ENCODE measurements at places on chromosomes 4 and X.

GRCh38 chr4:74021601-74022000 lies 16.9 kb downstream of the CXCL3 start:
- DNase-seq = no peak

DNA sequence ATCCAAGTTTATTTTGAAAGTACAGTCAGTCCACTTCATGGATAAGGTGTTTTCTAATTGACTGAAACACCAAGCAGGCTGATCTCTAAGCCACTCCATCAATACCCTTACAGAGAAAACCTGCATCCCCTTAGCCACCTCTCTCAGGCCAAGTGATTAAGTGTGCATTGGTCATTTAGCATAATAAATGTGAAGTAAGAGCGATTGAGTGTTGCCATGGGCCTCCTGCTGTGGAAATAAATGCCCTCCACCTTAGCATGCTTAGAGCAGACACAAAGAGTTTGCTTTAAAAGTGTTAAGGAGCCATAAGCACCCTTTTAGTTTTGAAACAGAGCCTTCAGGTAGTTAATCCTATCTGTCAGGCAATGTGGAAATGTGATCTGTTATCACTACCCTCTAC lies 386.5 kb downstream of the GPAT3 start:
- no peak for DNase-seq

DNA sequence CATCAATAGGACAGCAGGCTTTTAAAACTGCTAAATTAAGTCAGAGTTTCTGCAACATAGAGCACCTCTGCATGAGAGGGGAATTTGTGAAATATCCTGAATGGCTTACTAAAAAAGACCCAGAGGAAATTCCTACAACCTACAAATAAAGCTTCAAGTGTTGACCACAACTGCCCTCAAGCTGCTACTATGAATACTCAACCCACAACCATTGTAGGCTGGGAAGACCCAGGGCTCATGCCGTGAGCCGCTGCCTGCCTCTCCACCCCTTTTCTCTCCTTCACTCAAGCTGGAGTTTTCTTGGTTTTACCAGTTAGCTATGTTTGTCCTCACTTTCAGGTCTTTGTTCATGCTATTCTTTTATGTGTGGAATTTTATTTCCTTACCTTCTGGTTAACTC lies 151.6 kb downstream of the EMCN start:
- no peak for DNase-seq

- DNase-seq = no peak
These were observed 32.7 kb upstream of the NKRF start for GRCh38 chrX:119638725-119639471.

DNA sequence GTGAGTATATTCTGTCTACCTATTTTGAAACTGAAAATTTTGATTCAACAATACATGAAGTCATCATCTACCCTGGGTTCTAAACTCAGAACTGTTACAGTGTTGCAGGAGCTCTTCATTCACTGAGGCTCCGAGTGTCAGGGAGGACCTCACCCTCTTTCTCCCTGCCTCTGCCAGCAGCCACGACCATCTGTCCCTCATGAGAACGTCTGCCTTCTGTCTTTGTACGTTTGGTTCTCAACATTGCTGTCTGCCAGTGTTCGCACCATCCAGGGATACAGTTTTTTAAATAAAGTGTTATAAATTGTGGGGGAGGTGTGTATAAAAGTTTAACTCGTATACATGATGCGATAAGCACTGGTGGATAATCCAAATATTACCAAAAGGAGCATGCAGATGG lies 55.5 kb downstream of the TRAPPC11 start:
- DNase-seq = no peak

DNA sequence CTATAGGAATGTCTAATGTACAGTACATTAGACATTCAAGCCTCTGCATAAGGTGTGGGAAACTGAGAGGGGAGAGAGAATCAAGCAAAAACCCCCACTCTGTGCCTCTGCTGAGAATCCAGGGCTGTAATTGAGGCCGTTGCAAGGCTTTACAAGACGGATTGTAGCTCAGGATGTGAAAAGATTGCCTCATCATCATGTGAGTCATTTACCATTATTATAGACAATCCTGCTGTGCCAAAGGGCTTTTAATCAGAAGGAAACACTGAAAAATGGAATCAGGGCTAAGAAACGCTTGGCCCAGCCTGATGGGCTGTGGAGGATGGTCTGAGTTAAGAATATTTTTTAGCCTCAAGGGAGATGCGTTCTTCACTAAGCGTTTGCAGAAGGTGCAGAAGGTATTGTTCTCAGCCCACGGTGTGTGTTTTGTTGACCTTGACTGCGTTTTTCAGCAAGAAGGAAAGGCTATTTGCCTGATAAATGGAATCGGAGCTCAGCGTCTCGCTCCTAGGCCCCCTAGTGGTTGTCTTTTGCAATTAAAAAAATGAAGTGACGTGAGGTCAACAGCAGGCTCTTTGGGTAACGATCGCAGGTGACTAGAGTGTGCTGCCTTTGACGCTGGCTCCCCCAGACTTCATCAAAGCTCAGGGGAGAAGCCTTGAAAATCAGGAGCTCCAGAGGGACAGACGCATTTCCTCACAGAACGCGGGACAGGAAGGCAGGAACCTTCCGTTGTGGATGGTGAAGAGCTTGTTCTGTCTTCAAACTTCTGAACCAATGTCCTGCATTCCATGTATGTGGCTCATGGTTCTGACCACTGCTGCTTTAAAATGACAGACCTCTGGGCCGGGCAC lies 18.1 kb upstream of the CHRNA9 start:
- DNase-seq = peak; percentile 64

DNA sequence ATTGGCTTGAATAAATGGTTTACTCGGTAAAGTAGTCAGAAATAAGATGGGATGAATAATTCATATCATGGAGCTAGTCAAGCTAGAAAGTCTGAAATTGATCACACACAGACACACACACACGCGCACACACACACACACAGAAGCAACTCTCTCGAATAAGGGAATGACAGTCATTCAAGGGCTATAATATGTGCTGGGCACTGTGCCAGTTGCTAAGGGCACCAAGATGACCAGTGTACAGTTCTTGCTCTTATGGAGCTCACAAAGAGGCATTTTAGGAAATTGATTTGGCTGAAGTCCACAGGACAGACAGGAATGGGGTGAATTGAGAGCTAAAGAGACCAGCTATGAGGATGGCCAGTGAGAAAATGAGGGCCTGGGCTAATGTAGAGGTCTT lies 34.2 kb upstream of the SH3D19 start:
- peak; percentile 6 for DNase-seq

DNA sequence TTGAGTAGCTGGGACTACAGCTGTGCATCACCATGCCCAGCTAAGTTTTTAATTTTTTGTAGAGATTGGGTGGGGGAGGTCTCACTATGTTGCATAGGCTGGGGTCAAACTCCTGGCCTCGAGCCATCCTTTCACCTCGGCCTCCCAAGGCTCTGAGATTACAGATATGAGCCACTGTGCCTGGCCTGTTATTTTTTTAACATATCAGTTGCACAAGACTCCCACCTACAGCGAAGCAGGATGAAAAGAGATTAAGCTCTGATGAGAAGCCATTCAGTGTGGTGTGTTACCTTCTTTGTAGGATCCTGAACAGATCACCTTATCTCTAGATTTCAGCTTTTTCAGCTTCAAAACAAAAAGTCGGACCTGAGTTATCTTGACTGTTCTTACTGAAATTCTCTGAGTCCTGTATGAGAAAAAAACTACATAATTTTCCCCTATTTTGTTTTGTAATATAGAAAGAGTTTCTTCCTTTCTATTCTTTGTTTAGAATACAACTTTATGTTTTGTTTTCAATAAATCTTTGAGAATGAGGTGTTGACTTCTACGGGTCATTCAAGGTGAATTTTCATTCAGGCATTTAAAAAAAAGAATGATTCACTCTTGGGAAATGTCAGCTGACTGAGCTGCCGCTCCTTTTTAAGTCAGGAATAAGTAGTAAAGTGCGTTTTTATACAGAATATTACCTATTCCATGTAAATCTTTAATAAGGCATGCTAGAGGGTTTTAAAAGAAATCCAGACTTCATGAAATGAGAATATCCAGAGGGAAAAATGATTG lies 134.6 kb downstream of the ARSF start:
- DNase-seq = no peak

GRCh38 chr4:8645753-8646124 lies 53.2 kb downstream of the CPZ start:
- DNase-seq = no peak

DNA sequence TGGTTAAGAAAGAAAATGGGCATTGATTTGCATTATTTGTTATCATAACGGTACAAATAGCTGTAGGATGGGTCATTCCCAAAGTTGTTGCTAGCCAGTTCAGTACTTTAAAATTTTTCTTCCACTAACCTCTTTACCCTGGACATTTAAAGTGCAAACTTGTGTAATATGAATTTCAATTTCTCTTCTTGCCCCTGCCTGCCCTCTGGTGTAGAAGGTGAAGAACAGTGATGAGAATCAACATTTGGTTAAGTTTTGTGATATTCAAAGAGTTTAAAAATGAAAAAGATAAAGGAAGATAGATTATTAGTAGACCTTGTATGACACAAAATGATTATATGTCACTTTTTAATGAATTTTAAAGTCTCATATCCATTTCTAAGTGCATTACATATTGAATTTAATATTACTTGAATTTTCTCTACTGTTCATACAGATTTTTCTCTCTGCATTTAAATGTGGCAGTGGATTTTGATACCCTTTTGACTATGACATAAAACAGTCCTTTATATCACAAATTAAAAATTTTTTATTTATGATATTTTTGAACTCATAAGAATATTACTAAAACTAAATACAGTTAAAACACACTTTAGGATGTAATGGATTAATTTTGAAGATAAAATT lies 337.7 kb downstream of the BMPR1B start:
- no peak for DNase-seq

DNA sequence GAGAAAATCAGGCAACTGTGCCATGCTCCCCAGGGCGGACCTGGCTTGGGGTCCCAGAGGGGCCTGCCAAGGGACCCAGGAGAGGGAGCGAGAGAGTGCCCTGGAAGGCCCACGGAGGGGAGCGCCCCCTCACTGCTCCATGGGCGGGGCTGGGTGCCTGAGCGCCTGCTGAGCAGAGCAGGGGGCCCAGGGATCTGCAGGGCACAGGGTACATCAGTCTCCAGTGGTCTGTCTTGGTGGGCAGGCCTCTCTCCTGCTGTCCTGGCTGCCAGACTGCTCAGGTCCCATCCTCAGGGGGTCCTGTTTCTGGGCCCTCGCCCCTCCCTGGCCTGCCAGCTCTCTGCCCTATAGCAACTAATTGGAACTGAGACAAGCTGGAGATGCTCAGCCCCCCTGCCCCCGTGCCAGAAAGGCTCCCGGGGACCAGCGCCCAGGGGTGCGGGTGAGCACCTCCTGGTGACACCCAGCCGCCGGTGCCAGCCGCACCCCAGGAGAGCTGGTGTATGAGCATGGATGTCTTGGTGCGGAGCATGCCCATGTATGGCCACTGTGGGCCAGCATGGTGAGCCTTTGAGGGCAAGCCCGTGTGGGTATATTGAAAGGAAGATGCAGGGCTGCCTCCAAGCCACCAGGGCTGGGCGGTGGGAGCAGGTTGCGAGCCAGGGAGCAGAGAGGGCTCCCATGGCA lies 1.3 kb downstream of the BGN start:
- DNase-seq = no peak

DNA sequence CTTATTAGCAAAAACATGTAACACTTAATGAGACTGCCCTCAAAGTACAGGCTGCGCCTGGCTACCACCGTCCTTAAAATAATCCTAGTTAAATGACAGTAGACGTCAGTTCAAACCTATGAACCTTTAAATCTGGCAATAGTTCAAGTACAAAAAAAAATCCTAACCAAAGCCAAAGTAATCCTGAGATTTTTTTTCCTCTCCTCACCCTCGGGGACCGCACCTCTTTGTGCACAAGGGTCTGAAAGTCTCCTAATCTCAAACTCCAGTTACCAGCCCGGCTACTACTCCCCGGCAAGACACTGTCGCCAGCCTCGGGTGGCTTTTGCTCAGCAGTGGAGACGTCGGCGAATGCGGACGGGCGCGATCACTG lies 439 bp downstream of the SEC31A start:
- DNase-seq = no peak

DNA sequence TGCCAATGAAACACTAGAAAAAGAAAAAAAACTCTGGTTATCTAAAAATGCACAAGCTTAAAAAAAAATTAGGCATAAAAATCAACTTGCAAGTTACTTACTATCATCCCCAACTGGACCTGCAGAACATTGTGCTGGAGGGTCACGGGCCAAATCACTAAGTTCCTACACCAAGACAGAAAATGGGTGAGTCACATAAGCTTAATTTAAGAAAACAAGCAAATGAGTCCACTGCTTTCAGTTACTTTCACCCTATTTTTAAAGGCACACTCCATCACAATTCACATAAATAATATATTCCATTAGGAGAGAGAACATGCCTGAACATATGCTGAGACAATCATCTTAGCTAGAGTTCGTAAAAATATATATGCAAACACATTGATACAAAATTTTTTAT lies 17.7 kb downstream of the UBE2D3 start:
- no peak for DNase-seq

GRCh38 chr4:155972098-155972497 lies 18.4 kb upstream of the CTSO start:
- DNase-seq = no peak

DNA sequence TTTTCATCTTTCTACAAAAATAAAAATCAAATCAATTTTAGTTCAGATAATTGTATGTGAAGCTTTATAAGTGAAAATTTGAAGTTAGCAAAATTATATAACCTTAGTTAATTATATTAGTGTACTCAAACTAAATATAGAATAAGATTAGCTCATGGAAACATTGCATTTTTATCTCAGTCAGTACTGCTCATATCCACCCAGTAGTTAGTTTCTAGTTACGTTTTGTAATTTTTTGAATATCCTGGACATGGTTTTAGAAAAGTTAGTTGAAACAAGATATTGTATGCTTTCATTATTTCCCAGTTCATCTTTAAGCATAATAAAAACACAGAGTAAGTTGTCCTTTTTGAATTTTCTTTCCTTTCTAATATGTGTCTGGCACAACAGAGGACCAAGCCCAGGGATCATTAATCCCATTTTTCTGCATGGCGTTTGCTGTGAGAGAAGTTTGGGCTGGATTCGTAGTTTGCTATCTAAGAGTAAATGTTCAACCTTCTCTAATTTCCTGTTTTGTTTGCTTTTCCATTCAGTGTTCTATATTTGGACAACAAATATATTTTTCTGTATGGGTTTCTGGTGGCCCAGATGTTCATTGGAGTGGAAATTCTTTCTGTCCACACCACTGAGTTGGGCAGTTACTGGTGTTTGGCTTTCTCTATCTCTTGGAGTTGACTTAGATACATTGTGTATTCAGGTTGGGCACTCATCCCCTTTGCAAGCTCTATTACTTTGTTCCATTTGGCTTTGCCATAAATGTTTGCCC lies 12.1 kb downstream of the TBL1X start:
- DNase-seq = peak; percentile 10

GRCh38 chr4:6468376-6468775 lies 4.0 kb downstream of the PPP2R2C start:
- DNase-seq = no peak

DNA sequence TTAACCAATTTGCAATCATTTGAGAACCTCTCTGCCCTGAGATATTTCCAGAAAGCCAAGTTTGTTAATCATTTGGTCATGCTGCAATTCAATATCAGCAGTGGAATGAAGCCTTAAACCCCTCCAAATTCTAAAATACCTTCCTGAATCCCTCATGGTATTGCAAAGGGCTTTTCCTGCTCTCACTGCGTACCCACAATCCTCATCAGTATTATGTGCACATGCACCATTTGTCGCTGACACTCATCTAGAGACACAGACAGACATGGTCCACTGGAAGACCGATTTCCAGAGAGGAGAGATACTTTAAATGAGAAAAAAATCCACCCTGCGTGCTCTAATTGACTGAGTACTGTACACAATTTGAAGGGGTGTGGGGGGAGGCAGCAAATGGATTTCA lies 104.4 kb downstream of the GPC3 start:
- DNase-seq = no peak

All from thyroid gland (tissue), 4 donors.